ENCODE measurements at places on chromosomes 1 and 21.

- no peak for DNase-seq
Measured at GRCh38 chr1:168431882-168432281, 111.9 kb downstream of the XCL2 start.

GRCh38 chr1:56566994-56567393 is 12.4 kb downstream of the PLPP3 start:
- DNase-seq, result no peak

DNA sequence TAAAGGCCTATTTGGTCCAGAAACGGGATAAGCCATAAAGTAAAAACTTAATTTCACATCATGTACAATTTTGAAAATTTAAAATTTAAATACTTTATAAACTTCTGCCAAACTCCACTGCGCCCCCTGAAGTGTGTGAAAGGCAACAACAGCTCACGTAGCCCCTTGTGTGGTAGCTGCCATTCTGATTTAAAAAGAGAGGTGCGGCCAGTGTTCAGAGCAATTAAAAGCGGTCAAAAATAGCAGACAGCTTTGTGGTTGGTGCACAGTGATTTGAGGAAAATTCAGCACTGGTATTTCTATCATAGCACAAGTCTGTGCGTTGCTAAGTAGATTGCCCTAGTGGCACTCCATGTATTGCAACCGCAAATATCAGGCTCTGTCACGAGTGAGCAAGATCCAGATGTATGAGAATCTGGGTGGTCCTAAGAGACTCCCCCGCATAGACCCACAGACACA is 122.5 kb downstream of the ATG4C start:
- no peak for DNase-seq

- DNase-seq, result no peak
Measured at GRCh38 chr1:209219791-209220524, 363.6 kb upstream of the CAMK1G start.

DNA sequence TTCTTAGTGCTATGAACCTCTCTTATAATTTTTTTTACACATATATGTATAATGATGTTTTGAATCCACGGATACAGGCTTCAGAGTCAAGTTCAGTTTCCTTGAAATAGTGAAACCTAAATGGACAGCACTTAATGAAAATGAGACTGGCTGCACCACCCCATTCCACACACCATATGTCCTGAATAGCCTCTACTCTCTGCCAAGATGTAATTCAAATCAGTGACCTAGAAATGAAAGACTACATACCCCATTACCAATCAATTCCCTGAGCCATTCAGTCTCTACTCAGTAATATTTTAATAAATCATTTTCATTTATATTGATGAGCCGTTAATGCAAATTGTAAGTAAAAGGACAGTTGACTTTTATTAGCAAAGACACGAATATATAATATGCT is 614.9 kb upstream of the TMPRSS15 start:
- no peak for DNase-seq

DNA sequence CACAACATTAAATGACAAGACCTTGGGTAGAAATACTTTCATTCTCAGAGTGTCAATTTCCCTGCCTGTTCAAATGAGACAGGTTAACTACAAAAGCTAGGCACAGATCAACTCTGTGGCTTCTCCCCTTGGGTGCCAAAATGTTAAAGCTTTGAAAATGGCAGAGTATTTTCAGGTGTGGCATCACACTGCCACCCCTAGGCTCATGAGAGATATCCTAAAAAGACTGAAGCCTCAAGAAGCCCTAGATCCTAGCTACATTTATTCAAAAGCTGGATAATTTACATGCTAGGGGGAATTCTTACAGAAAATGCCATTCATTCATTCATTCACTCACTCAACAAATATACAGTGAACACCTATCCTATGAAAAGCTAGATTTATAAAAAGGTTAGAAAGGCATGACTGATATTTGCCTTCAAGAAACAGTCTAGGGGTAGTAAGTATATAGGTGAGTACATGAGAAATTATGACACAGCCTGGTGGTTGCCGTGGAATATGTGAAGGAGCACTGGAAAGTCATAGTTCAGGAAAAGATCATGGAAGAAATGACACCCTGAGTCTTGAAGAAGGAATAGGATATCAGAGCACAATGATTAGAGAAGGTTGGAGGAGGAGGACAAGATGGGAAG is 15.9 kb upstream of the RAB4A start:
- no peak for DNase-seq

DNA sequence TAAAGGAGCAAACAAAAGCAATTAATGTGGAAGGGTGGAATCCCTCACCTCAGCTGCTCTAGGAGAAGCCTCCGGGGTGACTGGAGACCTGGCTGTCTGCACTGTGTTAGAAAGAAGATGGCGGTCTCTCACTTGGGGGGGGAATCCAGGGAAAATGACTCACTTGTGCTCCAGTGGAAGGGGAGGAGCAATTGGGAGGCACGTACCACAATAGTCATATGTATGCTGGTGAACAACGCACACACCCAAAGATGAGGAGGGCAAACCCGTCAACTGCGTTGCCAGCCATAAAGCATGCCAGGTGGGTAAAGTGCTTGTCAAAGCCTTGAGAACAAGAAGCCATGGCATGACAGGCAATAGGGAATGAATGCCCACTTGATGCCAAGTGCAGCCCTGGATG is 22.1 kb downstream of the PLEKHA6 start:
- DNase-seq, result no peak

- DNase-seq, result no peak
Measured at GRCh38 chr21:35075546-35075945, 26.4 kb upstream of the RUNX1 start.

Measured in fibroblast of skin of left biceps (primary cell).